Non-pigmented ciliary epithelial cell (primary cell): ENCODE measurements at places on chromosomes 11 and 22.

DNA sequence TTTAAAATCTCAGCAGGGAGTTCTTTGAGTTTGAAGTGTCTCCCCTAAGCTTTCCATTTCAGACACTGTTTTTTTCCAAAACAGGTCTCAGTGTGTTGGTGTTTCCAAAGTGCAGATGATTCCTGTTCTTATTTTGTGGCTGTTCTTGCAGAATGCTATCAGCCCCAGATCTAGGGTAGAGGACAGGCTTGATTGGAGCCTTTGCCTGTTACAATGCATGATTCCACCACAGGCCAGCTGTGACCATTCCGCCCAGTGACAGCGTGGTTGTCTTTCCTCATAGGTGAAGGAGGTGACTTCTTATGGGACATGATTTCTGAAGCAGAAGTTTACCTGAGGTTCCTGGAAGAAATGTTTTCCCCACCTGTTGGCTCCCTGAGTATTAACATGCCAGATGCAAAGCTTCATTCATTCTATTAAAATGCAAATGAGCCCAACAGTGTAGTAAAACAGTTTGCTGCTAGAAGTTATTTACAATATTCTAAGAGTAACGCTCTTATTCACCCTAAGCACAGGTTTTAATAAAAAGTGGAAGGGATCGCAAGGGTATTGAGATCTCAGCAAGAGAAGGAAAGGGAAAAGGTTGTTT, 36.9 kb upstream of the BIRC3 start:
- DNase-seq, result no peak

GRCh38 chr22:44446483-44446882, 51.5 kb downstream of the RTL6 start:
- no peak for DNase-seq

DNA sequence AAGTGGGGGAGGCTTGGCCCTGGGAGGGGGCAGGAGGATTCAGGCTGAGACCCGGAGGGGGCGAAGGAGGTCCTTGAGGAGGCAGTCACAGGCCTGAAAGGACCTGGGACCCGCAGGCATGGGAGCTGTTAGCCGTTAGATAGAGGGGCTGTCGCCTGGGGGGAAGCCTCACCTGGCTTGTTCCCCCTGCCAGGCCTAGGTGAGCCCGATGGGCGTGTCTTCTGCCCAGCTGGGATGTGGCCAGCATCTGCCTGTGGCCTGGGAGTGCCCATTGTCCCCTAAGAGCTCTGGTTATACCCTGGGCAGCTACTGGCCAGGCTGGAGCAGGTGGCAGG, 1.8 kb upstream of the DUSP8 start:
- DNase-seq, result no peak

- DNase-seq, result no peak
These were observed 24.3 kb upstream of the KCNA4 start for GRCh38 chr11:30041171-30041570.

GRCh38 chr11:118343981-118344515, at the start of gene CD3G:
TSS of gene CD3G (plus strand) at chr11:118344344. CDS start at chr11:118344424, 80 bp downstream.
- no peak for DNase-seq

- DNase-seq, result no peak
These were observed 750.6 kb upstream of the CCDC90B start for GRCh38 chr11:84036664-84037194.

GRCh38 chr22:47259990-47260389, 497.5 kb downstream of the TBC1D22A start:
- no peak for DNase-seq

- no peak for DNase-seq
These were observed 313.6 kb downstream of the KIRREL3 start for GRCh38 chr11:126686938-126687337.

DNA sequence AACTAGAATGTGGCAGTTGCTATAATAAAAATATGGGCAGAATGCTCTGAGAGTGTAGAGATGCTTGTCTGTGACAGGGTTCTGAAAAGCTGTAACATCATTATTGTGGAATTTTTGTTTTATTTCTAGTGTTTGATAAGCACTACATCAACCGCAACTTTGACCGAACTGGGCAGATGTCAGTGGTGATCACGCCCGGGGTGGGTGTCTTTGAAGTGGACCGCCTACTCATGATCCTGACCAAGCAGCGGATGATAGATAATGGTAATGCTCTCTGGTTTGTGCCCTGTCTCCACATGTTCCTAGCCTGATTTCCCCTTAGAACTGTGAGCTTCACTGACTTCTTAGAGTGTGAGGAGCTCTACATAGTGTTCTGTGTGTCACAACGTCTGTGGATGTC, 48.8 kb downstream of the DEPDC5 start:
- DNase-seq, result no peak

DNA sequence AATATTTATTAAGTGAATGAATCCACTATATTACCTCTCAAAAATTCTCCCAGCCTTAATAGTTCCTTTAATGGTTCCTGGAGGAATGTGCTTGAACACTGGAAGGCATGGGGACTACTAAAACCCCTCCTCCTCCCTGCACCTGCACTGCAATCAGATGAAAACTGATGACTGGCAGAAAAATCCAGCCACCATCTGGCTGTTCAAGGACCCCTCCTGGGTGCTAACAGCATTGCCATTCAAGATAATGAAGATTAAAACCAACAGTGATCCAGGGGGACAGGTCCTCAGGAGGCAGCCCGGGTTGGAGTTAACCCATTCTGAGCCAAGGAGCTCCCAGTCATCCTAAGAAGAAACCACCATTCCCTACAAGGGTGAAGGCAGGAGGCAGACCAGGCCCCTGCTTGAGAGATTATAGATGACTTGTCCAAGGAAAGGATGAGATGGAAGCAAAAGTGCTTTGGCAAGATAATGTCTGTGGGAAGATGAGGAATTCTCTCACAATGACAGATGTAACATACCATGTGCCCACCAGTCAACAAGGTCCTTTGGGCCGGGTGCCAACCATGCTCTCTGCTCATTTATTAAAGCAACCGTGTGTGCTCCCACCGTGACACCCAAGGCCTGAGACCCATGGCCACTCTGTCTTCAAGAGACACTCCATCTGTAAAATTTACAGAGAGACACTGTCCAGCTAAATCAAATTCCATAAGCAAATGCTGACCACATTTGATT, 90.6 kb downstream of the LARGE1 start:
- no peak for DNase-seq

DNA sequence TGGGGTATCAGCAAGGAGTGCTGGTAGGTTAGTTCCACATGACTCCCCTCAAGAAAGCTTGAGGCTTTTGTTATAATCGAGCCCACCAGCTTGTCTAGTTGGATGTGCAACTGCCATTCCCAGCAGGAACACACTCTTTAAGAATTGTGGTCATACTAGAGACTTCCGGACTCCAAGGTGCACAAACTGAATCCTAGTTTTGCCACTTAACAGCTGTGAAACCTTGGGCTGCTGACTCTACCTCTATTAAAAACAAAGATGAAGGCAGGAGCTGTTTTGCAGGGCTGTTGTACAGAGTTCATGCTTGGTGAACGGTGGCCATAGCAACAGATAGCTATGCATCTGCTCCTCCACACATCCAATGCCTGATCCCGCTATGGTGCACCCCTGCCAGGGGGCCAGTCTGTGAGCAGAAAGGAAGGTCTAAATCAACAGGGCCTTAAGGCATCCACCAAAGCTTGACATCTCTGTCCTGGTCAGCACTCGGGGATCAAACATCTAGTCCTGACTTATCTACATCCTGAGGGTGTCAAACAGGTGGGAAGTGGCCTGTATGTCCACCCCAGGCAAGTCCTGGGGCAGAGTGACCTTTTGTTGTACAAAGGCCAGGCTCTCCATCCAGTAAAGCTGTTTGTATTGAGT, 36.4 kb downstream of the DKK3 start:
- DNase-seq, result no peak

DNA sequence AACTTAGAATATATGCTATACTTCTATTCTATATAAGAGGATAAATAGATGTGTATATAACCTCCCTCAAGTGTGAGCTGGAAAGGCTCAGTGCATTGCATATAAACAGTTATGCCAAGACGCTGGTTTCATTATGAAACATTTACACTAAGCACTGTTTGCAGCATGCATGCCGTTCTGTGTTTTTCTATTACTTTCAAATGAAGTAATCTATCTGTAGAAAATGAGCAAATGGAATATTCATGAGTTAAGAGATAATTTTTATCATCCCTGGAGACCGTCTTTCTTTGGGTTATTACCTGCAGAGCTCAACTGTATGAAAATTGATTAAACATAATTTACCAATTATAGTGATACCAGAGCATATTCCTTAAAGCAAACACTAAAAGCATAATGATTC, 925.7 kb upstream of the CCDC90B start:
- no peak for DNase-seq
